ENCODE measurements at places on chromosomes 4 and X. TPM values are rescaled to one million over a fixed set of nuclear protein-coding genes. Genes with fewer than 3 reads are reported as not detected.

The KLHL4 gene
- not detected for polyA plus RNA-seq

The SOX3 gene
- polyA plus RNA-seq, result not detected

The SCML2 gene
- polyA plus RNA-seq, result not detected

The BANK1 gene
- polyA plus RNA-seq, result 3.7 TPM

The AFM gene
- not detected for polyA plus RNA-seq

The MED14 gene
- polyA plus RNA-seq, result 7.1 TPM

The ZXDA gene
- 2.3 TPM for polyA plus RNA-seq

The PIN4 gene
- polyA plus RNA-seq, result 33.3 TPM

The DDIT4L gene
- not detected for polyA plus RNA-seq

The CSAG2 gene
- polyA plus RNA-seq, result not detected

The TASL gene
- polyA plus RNA-seq, result 2.6 TPM

The TMA16 gene
- polyA plus RNA-seq, result 12.8 TPM

The PAGE5 gene
- polyA plus RNA-seq, result not detected

The CXCL11 gene
- not detected for polyA plus RNA-seq

The HPGD gene
- 7.9 TPM for polyA plus RNA-seq

The CCNB3 gene
- polyA plus RNA-seq, result 0.46 TPM

The FMR1NB gene
- not detected for polyA plus RNA-seq

The WDR45 gene
- polyA plus RNA-seq, result 105 TPM

The SYTL5 gene
- not detected for polyA plus RNA-seq

The ARHGAP36 gene
- polyA plus RNA-seq, result not detected

The GRIA2 gene
- not detected for polyA plus RNA-seq

The TMPRSS11A gene
- not detected for polyA plus RNA-seq

The CT47C1 gene
- not detected for polyA plus RNA-seq

The AMTN gene
- not detected for polyA plus RNA-seq

The UGT2B11 gene
- not detected for polyA plus RNA-seq

The TMPRSS11F gene
- polyA plus RNA-seq, result not detected

Measured in immature natural killer cell (primary cell).